ENCODE measurements at places on chromosomes 7 and 10.

DNA sequence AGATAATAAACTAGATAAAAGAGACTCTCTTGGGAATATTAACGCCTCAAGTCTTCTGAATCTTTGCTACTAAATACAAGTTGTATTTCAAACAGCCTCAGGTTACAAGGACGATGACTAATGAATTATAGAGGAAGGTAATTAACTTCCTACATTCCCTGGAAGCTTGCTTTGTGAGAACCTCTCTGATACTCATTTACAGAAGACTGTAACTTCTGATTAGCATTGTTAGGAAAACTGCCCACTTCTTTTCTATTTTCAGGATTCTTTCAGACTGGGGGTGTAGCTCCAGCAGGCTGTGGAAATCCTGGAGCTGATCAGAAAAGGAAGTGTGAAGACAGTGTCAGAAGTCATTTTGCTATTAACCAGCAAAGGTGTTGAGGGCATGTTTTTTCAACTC lies 316.7 kb upstream of the NPSR1 start:
- DNase-seq, result no peak

GRCh38 chr7:2922866-2923265 lies 78.8 kb upstream of the GNA12 start:
- DNase-seq, result no peak

- peak; percentile 19 for DNase-seq
Observed at GRCh38 chr10:64039198-64039597, 518.0 kb downstream of the REEP3 start.

DNA sequence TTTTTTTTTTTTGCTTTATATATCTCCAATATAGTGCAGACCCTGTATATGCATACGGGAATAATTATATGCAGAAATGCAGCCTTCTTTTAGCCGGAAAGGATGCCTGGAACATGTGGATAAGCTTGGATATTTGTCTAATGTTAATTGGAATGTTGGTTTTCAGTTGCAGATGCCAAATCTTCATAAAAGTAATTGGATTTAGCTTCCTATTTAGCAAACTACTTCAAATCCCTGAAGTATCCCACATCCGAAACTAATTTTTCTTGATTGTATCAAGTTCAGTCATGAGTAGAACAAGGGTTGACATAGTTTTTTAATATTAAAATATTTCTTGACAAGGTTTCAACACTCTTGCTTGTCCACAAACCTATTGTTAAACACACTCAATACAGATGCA lies 281.7 kb downstream of the BBS9 start:
- DNase-seq, result no peak

- DNase-seq, result peak; percentile 74
Observed at GRCh38 chr7:128425850-128426249, 16.1 kb upstream of the IMPDH1 start.

GRCh38 chr7:8249121-8249520 lies 12.8 kb downstream of the ICA1 start:
- no peak for DNase-seq

DNA sequence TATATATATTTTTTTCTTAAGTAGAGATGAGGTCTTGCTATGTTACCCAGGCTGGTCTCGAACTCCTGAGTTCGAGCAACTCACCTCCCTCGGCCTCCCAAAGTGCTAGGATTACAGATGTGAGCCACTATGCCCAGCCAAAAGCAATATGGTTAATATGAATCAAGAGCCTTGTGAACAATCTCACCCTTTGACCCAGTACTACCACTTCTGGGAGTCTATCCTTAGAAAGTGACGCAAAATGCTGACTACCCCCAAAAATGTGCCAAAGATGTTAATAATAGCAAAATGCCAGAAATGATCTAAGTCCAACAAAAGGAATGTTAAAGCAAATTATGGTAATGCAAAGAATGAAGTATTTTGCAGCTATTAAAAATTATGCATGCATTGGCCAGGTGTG lies 44.3 kb downstream of the HOXA1 start:
- DNase-seq, result no peak

GRCh38 chr10:73817826-73818225 lies 6.4 kb upstream of the NDST2 start:
- no peak for DNase-seq

- no peak for DNase-seq
Observed at GRCh38 chr10:79319115-79319771, 28.0 kb upstream of the PPIF start.

DNA sequence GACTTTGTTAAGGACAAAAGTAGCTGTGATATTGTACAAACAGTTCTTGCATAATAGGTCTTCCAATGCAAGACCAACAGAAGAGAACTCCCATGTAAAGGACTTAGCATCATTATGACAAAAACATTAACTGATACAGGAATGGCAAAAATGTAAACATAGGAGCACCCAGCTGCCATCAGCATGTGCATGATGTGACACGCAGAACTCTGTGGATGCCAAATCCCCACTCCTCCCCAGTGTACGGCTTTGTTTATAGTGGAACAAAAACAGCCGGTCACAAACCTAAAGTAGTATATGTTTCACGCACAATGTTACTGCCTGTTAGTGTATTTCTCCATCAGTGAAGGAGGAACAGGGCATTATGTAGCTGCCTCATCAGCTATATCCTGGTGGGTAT lies 316.0 kb upstream of the AOAH start:
- no peak for DNase-seq

DNA sequence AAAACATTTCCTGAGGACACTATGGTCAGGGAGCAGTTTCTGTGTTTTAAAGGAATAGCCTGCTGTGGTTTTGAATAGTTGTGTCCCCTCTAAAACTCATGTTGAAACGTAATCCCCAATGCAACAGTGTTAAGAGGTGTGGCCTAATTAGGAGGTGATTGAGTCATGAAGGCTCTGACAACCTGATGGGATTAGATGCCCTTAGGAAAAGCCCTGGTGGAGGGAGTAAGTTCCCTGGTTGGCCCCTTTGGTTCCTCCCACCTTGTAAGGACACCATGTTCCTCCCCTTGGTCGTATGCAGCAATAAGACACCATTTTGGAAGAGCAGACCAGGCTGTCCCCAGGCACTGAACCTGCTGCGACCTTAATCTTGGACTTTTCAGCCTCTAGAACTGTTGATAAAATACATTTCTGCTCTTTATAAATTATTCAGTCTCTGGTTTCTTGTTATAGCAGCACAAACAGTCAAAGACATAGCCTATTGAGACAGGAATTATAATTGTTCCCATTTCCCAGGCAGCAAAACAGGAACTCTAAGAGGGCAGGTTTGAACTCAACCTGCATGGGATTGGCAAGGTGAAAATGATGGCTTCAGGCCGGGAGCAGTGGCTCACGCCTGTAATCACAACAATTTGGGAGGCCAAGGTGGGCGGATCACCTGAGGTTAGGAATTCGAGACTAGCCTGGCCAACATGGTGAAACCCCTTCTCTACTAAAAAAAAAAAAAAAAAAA lies 20.5 kb upstream of the TNS3 start:
- no peak for DNase-seq

GRCh38 chr7:106824458-106824857 lies 40.6 kb upstream of the PIK3CG start:
- no peak for DNase-seq

- no peak for DNase-seq
Observed at GRCh38 chr10:3527869-3528268, 257.1 kb downstream of the KLF6 start.

- no peak for DNase-seq
Observed at GRCh38 chr10:123682477-123682876, 16.3 kb downstream of the GPR26 start.

DNA sequence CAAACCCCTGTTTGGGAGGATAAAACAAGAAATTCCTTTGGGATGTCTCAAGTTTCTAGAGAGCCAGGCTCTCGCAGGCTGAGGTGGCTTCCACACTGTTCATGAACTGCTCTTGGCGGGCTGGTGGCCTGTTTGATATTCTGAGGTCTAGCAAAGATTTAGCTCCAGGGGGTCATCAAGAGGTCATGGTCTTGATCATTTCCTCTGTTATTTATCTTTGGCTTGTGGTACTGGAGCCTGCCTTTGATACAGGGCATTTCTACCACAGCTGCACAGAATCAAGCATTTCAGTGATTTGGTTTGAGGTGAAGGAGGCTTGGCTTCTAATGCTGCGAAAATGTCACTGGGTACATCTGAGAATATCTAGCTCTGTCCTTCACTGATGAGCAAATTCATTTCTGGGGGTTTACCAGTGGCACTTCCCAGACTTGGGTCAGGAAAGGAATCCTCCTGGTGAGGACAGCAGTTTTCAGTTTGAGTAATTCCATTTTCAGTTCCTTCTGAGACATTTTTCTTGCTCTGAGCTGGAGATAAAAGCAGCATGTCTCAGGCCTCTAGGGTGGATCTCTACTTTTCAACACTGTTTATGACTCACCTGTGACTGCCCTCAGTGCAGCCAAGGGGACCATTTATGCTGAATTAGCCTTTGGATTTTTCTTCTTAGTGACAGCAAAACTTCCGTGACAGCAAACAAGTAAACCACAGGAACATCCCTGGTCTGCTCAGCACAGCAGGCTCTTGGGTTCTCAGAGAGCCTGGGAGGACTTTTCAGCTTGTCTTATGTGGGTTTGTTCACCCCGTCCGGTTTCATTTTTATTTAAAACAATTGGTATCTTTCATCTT lies 312.0 kb downstream of the RNLS start:
- DNase-seq, result peak; percentile 53

Measured in GM20000 (cell line).